ENCODE measurements at places on chromosomes 4 and X. TPM values are rescaled to one million over a fixed set of nuclear protein-coding genes. Genes with fewer than 3 reads are reported as not detected.

TSR2 gene
- total RNA-seq, result 17.9 TPM

DNA sequence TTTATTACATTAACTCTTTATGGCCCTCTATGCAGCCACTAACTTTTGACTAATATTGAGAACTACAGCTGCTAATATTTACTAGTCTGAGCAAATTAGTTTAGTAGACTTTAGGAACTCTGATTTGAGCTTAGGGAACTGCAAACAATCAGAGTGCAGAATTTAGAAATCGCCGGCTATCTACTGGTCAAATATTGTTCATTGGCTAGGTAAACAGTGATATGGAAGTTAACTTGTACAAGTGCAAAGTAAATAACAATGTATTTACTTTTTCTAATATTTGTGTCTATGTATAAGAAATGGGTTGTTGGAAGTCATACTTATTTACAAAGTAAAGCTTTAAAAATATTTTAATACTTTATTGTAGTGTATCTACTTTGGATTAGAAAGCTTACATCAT, 279.6 kb downstream of the CFAP299 start:
- no peaks in the 10 kb centered on the region for H3K36me3 ChIP-seq
- no peak for DNase-seq
- no peaks in the 10 kb centered on the region for H3K27me3 ChIP-seq
- no peaks in the 10 kb centered on the region for H3K4me1 ChIP-seq
- no peak overlapping the region for H3K4me3 ChIP-seq

GRCh38 chr4:184310881-184311709, 93.4 kb upstream of the ENPP6 start:
- no peaks in the 10 kb centered on the region for H3K4me1 ChIP-seq
- no peak overlapping the region for H3K4me3 ChIP-seq
- no peak for DNase-seq
- H3K27ac ChIP-seq, result no peak overlapping the region

- H3K4me1 ChIP-seq, result no peaks in the 10 kb centered on the region
- H3K27me3 ChIP-seq, result no peaks in the 10 kb centered on the region
- no peak overlapping the region for H3K27ac ChIP-seq
- H3K36me3 ChIP-seq, result peaks cover 22% of the 10 kb centered on the region
- no peak overlapping the region for H3K4me3 ChIP-seq
These were observed 16.6 kb downstream of the DCUN1D4 start for GRCh38 chr4:51859476-51860031.

DNA sequence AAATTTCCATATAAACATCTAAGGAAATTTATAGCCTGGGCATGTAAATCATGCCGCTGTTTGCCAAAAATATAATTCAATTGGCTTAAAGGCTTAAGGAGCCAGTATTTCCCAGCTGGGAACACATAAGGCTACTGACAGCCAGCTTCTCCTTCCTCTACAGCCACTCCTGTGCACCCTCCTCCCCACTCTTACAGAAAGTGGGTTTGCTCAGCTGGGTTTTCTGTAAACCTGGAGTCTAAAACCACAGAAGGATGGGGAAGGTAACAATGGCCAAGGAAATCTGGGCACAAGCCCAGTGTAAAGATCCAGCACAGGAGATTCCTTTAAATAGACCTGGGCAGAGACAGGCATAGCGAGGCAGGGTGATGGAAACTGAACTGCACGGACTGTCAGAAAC, 18.5 kb downstream of the ACSL1 start:
- H3K36me3 ChIP-seq, result no peaks in the 10 kb centered on the region
- H3K27ac ChIP-seq, result no peak overlapping the region
- H3K4me3 ChIP-seq, result no peak overlapping the region
- peaks cover 36% of the 10 kb centered on the region for H3K4me1 ChIP-seq
- no peaks in the 10 kb centered on the region for H3K27me3 ChIP-seq

GYPE gene
- 2.1 TPM for total RNA-seq

DNA sequence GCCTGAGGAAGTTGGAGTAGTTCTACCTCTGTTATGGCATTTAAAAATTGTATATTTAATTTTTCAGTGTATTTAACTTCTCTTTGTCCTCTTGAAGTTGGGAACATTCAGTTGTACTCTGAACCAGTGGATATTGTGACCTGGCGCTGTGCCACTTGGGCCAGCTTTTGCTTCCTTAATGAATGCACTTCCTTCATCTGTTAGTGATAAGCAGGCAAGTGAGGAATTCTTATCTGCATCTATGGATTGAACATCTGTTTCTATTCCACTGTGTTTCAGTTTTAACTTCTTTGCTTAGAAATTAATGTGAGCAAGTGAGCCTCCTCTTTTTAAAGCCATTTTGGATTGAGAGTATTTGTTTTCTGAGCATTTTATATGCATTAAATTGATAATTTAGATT, 128.3 kb downstream of the UCHL1 start:
- H3K36me3 ChIP-seq, result no peaks in the 10 kb centered on the region
- H3K4me3 ChIP-seq, result no peak overlapping the region
- no peak overlapping the region for H3K27ac ChIP-seq
- H3K4me1 ChIP-seq, result no peaks in the 10 kb centered on the region
- DNase-seq, result no peak

DNA sequence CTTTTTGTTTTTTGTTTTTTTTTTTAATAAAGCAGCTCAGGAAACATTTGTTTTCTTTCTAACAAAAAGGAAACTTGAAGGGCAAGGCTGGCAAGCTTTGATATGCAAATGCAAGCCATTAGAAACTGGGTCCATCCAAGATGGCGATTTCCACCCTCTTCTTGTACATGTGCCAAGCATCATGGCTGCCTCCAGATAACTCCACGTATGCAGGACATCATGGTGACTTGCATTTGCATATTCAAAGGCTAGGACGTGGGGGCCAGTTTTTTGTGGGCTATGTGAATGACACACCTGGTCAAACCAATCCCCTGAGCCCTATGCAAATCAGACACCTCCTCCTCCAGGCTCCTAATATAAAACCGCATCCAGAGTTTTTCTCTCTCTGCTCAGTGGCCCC, 692.6 kb downstream of the FAM133A start:
- no peak overlapping the region for H3K4me3 ChIP-seq
- H3K36me3 ChIP-seq, result no peaks in the 10 kb centered on the region
- no peak for DNase-seq
- H3K27ac ChIP-seq, result no peak overlapping the region
- no peaks in the 10 kb centered on the region for H3K4me1 ChIP-seq

ATOH1 gene
- total RNA-seq, result not detected

KDM5C gene
- total RNA-seq, result 40.9 TPM

DNA sequence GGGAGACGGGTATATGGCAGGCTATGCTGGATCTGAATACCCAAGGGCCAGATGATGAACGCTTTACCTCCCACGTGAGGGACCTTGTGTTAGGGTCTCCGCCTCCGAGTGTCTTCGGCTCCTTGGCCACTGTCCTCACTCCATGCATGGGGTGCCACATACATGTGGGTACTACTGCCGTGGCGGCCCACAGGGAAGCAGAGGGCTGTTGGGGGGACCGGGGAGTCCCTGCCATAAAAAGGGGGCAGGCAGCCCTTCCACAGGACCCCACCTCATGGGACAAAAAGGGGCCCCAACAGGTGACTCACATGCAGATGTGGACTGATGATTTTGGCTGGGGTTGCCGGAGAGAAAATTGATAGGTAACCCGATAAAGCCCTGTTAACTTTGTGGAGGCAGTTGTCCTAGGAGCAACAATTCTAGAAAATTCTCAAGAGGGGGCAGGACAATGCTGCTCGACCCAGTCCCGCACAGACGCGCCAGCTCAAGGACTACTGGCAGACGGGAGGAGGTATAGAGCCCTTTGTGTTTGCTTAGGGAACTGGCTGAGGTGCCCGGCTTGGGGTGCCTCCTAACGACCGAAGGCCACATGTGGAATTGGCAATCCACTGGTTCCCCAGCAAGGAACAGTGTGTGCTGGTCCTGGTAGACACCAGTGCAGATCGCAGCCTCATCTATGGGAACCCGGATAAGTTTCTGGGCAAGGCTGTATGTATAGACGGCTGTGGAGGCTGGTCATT, 695.7 kb upstream of the AGA start:
- no peak for DNase-seq
- H3K27me3 ChIP-seq, result no peaks in the 10 kb centered on the region
- no peak overlapping the region for H3K4me3 ChIP-seq
- no peak overlapping the region for H3K27ac ChIP-seq
- no peaks in the 10 kb centered on the region for H3K4me1 ChIP-seq

GRCh38 chrX:21955403-21956189, 15.1 kb downstream of the SMS start:
- H3K4me1 ChIP-seq, result no peaks in the 10 kb centered on the region
- no peak for DNase-seq
- H3K4me3 ChIP-seq, result no peak overlapping the region
- H3K27me3 ChIP-seq, result no peaks in the 10 kb centered on the region
- peaks cover 9% of the 10 kb centered on the region for H3K36me3 ChIP-seq
- no peak overlapping the region for H3K27ac ChIP-seq

DNA sequence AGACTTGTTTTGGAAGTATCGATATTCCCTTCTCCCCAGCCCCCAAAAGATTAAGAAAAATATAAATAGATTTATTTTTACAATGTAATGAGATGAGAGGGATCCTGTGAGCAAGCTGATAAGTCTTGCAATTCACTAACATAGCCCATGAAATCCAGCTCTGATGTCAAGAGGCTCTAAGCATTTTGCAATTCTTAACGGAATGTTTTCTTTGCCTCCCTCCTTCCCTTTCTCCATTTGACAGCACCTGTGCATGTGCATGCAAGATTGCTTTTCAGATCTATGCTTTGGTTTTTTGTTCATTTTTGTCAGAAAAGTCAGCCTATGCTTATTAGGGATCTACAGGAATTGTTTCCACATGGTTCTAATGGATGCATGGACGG, 169.9 kb downstream of the SLIT2 start:
- H3K4me3 ChIP-seq, result no peak overlapping the region
- peaks cover 7% of the 10 kb centered on the region for H3K4me1 ChIP-seq
- no peaks in the 10 kb centered on the region for H3K27me3 ChIP-seq
- H3K36me3 ChIP-seq, result no peaks in the 10 kb centered on the region
- H3K27ac ChIP-seq, result no peak overlapping the region

DNA sequence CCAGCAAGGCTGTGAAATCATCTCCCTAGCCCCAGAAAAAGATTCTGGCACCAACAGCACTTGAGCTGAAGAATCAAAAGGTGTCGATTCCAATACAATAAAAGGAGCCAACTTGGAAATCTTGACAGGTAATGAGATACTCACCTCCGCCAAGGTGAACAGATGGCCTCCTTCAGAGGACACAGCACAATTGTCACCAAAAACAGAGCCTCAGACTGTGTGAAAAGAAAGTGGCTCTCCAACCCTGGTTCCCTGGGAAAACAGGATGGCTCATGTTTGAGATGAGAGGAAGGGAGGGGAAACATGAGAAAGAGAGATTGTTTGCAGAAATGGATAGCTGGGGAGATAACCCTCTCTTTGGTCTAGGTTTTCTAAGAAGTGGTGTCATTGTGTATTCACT, 168.9 kb downstream of the HS3ST1 start:
- no peak for DNase-seq
- H3K36me3 ChIP-seq, result no peaks in the 10 kb centered on the region

CT45A3 gene
- total RNA-seq, result not detected

SMIM10 gene
- total RNA-seq, result 10.7 TPM

GABRB1 gene
- not detected for total RNA-seq

DNA sequence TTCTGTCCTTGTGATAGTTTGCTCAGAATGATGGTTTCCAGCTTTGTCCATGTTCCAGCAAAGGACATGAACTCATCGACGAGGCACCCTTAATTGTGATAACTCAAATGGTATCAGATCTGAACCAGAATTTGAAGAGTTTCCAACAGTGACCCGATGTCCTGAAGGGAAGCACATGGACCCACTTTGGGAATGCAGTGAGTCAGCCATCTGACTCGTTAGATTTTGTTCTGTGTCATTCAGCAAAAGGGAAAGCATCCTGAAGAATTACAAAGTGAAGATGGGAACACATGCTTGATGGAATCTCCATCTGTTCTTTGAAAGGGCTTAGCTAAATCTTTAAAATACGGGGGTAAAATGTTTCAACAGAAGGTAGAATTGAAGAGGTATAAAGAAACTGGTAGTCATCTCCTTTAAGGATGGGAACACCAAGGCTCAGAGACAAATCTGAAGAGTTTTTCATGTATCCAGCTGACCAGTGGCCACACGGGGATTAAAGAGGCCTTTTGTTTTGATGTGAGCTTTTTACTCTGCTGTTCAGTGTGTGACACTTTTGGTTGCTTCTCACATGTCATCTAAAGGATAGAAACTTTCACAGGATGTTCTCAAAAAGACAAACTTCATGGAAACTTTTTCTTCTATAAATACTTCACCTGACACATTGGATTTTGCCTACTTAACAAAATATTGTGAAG, 393.8 kb downstream of the INPP4B start:
- H3K4me1 ChIP-seq, result no peaks in the 10 kb centered on the region
- no peak overlapping the region for H3K4me3 ChIP-seq
- H3K27ac ChIP-seq, result no peak overlapping the region
- DNase-seq, result no peak

F11 gene
- total RNA-seq, result not detected

GRCh38 chr4:145820407-145820806, 118.2 kb downstream of the ZNF827 start:
- H3K4me3 ChIP-seq, result no peak overlapping the region
- H3K27ac ChIP-seq, result no peak overlapping the region
- DNase-seq, result no peak
- peaks cover 10% of the 10 kb centered on the region for H3K4me1 ChIP-seq

NHS gene
- total RNA-seq, result 2.6 TPM

- peaks cover 48% of the 10 kb centered on the region for H3K36me3 ChIP-seq
- no peaks in the 10 kb centered on the region for H3K4me1 ChIP-seq
- DNase-seq, result no peak
- H3K4me3 ChIP-seq, result no peak overlapping the region
These were observed 12.4 kb downstream of the CASP6 start for GRCh38 chr4:109690690-109691410.

- no peaks in the 10 kb centered on the region for H3K36me3 ChIP-seq
- H3K4me3 ChIP-seq, result no peak overlapping the region
- H3K27me3 ChIP-seq, result no peaks in the 10 kb centered on the region
- no peak overlapping the region for H3K27ac ChIP-seq
- DNase-seq, result no peak
- no peaks in the 10 kb centered on the region for H3K4me1 ChIP-seq
These were observed 2.7 kb downstream of the PNMA6E start for GRCh38 chrX:153398275-153398960.

DNA sequence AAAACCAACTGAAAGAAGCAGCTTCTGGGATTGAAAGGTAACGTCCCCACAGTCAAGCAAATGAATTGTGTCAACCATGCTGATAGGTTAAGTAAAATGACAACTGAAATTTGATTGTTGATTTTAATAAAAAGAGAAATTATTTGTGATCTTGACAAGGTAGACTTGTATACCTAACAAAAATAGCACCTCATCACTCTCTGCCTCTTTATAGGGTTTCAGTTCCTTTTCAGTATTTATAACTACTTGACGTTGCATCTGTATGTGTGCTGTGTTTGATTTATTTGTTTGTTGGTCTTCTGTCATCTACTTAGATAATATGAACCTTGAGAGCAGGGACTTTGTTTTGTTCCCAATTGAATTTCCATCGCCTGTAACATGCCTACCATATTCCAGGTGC, 7.9 kb upstream of the PPP3CA start:
- no peak for DNase-seq
- H3K4me3 ChIP-seq, result no peak overlapping the region
- peaks cover 32% of the 10 kb centered on the region for H3K4me1 ChIP-seq
- H3K27me3 ChIP-seq, result no peaks in the 10 kb centered on the region

Measured in SJSA1 (cell line).